ENCODE measurements at places on chromosomes 7 and 10.
A peak's percentile ranks its signal among the peaks of the same experiment; 100 is the strongest.

DNA sequence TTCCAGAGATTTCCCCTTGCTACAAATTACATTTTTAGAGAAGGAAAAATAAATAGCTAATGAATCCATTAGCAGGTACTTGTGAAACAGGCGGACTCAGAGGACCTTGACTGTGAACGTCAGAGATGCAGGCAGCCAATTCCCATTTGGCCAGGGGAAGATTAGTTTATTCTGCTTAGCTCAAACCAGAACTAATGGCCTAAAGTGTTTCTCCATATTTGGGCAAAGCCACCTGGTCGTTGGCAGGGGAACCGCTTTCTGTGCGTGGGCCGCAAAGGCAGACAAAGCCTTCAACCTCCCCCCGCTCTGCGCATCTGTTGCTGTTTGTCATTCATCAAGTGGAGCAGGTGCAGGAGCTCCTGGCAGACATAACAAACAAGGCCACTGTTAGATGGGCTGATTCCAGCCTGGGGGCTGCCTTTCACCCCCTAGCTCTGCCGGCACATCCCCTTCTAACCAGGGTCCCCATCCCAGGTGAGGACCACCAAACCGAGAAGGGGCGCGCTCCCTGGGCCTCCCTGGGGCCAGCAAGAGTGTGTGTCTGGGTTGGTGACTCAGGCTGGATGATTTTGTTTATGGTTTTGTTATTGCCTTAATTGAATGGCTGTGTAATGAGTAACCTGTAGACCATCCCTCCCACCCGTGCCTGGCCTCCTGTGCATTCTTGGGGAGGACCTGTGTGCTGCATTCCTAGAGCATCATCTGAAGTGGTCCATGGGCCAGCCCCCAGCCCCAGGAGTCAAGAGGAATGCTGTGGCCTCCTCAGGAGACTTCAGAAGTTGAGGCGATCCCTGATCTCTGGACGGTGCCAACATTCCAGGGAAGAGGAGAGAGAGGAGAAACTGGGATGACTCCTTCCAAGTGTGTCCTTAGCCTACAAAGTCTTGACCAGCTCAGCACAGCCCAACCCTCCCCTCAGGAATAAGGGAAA is 14.5 kb upstream of the CPA1 start:
- DNase-seq: peak; percentile 68

GRCh38 chr10:118568327-118568848 is 27.1 kb downstream of the PRLHR start:
- DNase-seq: peak; percentile 51

DNA sequence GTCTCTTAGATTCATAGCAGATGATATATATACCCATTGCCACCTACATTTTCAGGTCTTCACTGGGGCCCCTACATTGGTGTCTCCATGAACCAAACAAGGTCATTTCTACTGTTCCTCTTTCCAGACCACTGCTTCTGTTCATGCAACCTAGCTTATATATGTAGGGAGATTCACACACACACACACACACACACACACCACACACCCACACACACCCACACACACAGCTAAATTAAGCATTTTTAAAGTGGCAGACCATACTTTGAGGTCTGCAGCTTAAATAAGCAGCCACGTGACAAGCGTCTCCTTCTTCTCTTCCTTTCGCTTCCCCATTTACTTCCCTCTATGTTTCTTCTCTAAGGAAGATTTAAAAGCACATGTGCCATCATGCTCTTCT is 70.0 kb upstream of the CC2D2B start:
- DNase-seq: no peak

- no peak for DNase-seq
Measured at GRCh38 chr10:14250496-14251076, 80.1 kb downstream of the FRMD4A start.

DNA sequence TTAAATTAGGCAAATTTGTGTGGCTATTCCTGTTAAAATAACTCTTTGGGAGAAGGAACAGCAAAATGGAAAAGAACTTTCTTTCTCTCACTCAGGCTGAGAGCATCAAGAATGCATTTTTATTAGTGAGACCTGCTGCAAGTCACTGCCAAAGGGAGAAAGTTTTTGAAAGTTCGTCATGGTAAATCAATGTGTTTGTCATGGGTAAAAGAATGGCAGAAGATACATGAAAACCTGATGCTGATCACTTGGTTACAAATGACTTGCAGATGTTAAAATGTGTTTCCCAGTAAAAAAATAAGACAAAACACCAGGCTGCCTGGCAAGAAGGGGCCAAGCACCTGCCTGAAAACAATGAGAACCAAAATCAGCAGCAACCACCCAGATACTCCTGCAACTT is 484.7 kb upstream of the NRP1 start:
- no peak for DNase-seq

GRCh38 chr10:129626796-129627435 is 159.9 kb downstream of the MGMT start:
- DNase-seq: peak; percentile 67

DNA sequence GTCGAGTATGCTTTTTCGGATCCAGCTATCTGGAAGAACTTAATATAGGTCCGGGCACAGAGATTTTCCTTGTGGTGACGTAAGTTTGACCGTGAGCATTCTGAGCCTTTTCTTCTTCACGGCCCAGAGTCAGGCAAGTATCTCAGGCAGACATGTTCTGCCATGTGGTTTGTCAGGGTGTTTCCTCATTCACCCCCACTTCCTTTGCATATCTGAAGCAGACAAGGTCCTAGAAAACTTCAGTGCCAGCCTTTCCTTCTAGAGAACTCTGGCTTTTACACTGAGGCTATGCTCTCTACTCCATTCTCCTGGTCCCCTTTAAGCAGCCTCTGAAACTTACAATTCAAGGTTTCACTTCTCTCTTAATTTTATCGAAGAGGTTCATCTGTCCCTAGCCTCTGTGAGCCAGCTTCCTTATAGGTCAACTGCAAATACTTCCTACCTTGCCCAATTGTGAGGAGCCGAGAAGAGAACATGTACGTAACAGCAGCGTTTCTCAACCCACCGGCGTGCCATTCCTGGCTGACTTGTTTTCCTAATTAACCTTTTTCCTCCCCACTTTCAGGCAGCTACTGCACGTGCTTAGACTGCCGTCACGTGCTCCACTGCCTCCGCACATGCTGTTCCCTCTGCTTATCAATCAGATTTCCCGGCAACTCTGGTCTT is 47.3 kb downstream of the CDCA7L start:
- no peak for DNase-seq

DNA sequence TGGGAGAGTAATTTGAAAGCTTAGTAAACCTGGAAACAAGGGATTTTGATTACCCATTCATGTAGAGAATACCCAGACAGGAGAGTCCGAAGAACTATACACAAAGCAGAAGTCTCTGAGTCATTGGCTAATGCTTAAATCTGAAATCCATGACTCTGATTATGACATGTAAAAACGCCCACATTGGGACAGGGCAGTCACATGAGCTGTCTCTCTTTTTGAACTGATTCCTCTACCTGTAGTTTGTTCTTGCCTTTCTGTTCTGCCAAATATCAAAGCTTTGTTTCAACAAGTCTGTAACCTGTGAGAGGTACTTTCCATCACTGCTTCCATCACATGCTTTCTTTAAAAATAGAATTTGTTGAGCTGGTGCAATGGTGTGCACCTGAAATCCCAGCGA is 4.3 kb upstream of the GPNMB start:
- DNase-seq: no peak

DNA sequence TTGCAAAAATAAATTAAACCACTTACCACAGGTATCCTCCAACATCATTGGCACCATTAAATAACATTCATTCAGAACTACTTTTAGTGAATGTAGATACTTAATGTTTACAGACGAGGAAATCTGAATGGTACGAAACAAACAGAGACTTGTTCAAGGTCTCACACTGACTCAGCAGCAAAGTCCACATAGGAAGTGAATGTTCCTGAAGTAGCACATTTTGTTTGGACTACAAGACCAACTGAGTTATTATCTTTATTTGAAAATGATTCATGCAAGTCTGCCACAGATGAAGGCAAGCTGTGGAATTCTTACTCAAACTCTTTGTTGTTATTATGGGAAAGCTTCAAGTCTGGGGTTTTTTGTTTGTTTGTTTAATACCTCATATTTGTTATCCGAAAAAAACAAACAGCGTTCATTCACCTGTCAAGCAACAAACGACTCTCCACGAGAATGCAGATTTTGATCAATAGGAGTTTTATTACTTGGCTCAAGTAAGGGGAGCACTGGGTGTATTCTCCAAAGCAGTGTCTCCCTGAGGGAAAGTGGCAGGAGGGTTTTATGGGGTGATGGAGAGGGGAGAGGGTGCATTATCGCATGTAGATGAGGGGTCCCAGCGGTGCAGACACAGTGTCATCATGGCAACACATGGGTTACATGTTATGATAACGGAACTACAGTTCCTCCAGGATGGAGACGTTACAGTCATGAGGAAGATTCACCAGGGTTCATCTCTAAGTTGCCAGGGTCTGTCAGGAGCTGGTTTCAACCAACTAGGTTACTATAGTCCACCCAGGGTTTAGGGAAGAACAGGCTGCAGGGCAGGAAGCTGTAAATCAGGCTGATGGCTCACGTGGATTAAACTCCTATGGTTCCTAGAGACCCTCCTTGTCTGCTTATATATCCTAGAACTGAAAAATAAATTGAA is 147.7 kb upstream of the AKR1E2 start:
- no peak for DNase-seq

DNA sequence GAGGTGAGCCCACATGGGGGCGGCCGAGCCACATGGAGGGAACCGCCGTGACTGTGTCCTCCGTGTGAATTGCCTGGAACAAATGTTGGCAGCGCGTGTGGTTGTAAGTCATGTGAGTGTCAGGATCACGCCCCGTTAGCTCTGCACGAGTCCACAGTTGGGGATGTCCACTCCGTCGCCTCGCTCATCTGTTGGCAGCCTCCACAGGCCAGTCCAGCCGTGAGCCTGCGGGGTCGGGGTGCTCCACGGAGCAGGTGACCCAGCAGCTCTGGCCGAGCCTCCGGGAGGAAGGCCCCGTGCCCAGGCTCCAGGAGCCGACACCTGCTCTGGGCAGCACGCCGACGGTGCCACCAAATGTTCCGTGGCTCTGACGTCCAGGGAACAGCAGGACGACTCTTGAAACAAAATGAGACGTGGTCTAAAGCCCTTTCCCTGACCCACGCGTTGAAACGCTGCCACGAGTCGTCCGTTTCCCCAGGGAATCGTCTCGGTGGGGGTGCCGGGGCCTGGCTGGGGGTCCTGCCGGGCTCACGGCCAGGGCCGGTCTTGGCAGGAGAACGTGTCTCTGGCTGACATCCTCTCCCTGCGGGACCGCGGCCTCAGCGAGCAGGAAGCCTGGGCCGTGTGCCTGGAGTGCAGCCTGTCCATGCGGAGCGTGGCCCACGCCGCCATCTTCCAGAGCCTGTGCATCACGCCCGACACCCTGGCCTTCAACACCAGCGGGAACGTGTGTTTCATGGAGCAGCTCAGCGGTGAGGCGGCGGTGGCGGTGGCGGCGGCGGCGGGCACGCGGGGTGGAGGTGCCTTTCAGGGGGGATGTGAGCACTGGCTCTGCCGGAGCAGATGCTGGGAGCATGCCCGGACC is 7.0 kb downstream of the KNDC1 start:
- DNase-seq: no peak

- DNase-seq: peak; percentile 24
Measured at GRCh38 chr7:12716134-12716681, 28.8 kb downstream of the ARL4A start.

DNA sequence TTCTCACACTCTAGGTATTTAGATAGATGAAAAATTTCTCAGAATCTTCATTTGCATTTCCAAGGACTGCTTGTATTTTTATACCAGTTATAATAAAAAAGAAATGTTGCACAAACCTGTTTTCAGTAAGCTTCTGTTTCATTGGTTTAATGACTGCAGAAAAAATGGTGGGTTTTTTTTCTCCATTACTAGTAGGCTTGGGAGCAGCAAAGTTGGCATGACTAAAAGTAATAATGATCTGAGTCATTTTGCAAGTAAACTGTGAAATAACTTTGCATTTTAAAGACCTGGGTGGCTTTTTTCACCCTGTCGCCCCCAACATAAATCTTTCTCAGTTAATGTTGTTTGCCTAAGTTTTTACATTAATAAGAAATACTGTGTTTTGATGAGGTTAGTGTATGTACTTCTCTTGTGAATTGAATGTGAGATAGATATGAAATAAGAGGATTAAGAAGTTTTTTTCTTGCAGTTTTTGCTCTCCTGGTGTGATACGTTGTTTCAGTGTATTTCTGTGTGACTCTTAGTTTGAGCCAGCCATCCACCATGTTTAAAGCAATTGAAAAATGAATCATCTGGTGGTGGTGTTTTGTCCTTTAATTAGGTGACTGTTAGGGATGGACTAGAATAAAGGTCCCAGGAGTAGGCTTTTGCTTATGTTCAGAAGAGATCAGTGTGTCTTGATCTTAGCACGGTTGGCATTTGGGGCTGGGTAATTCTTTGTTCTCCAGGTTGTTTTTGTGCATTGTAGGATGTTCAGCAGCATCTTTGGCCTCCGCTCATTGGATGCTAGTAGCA is 1.8 kb downstream of the GNAI1 start:
- DNase-seq: no peak

DNA sequence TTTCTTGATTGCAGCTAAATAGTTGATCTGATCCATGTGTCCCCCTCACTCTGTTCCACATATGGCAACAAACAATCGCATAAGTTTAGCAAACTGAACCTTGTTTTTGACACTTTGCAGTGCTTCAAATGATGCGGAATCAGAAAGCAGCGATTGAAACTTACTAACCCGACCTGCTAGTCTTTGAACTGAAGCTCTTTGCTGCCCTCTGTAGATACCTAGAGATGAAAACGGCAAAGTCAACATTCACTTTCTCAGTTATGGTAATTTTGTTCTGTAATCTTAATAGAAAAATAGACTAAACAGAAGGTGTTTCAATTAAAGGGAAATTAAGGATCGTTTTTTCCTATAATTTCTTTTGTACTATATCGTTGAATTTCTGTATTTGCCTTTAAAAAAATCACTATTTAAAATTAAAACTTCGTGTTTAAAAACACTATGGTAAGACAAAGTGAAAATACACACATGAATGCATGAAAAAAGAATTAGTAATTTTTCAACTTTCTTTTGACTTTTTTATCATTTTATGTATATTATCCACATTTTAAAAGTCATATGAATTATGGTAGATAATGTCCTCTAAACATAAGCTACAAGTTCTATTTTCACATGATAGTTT is 276.5 kb downstream of the MAGI2 start:
- DNase-seq: peak; percentile 39

DNA sequence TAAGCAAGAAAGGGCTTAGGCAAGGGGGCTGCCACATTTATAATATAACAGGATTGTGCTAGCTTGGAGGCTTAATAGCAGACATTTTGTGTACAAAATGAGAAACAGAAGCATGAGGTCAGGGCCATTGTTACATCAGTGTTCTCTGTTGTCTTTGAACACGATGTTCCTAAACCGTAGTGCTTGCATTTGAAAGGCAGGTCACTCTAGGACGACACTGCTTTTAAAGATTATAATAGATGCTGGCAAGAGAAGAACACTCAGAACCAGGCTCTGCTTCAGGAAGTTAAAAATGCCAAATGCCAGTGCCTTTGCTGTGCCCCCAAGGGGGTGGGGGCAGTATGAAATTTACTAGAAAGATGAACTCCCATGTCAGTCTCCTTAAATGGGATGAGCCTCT is 91.1 kb downstream of the SORCS3 start:
- no peak for DNase-seq

GRCh38 chr7:117034851-117035464 is 81.7 kb downstream of the ST7 start:
- no peak for DNase-seq

Data from D341Med (cell line).